ENCODE measurements at places on chromosomes 1 and 21. TPM values are rescaled to one million over a fixed set of nuclear protein-coding genes. Genes with fewer than 3 reads are reported as not detected.

DNA sequence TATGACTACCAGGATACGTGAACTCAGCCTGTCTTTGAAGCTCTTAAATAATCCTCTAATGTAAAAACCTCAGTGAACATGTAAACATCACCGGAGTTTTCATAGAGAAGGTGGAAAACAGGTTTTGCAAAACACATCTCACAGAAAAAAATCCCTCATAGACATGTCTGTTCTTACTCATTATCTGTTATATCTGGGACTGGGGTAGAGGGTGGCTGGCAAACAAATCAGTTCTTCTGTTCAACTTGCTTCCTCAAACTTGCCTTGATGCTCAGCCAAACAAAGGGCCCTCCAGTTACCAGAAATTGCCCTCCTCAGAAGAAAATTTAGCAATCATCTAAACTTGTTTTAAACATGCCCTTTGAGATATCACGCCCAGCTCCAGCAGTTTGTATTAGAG lies 66.1 kb upstream of the CXADR start:
- DNase-seq: no peak

DNA sequence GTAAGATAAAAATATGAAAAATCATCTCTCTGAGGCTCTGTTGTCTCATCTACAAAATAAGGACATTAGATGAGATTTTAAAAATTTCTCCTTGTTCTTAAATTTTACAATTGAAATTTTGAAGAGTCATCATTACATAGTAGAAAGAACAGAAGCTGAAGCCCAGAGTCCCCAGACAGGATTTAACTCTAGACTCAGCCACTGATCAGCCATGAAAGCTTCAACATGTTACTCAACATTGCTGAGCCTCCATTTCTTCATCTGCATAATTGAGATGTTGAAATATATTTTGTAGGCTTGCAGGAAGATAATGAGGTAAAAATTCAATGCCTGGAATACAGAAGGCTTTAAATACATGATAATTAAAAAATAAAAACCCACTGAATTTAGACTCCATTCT lies 633.3 kb downstream of the LMO4 start:
- no peak for DNase-seq

OR4F29 gene
- total RNA-seq: not detected

REN gene
- not detected for total RNA-seq

ARHGEF16 gene
- total RNA-seq: not detected

ACOT11 gene
- total RNA-seq: 0.67 TPM

AMY1C gene
- not detected for total RNA-seq
